ENCODE measurements at places on chromosomes 12 and 14. TPM values are rescaled to one million over a fixed set of nuclear protein-coding genes. Genes with fewer than 3 reads are reported as not detected.
A peak's percentile ranks its signal among the peaks of the same experiment; 100 is the strongest.

DNA sequence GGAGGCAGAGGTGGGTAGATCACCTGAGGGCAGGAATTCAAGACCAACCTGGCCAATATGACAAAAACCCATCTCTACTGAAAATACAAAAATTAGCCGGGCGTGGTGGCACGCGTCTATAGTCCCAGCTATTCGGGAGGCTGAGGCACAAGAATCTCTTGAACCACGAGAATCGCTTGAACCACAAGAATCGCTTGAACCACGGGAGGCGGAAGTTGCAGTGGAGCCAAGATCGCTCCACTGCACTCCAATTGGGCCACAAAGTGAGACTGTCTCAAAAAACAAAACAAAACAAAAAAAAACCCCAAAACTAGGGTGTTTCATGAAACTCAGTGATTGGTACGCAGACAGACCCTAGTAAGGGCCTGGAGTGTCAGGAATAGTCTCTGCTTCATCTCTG, 6.4 kb upstream of the ARF6 start:
- DNase-seq, result no peak

Gene LHX5
- 0.23 TPM for total RNA-seq

Gene RPL10L
- not detected for total RNA-seq

Gene MYH6
- total RNA-seq, result not detected

- peak; percentile 78 for DNase-seq
Observed at GRCh38 chr14:102568115-102568614, 24.3 kb upstream of the RCOR1 start.

GRCh38 chr12:101823891-101824290, 6.9 kb downstream of the GNPTAB start:
- peak; percentile 64 for DNase-seq

DNA sequence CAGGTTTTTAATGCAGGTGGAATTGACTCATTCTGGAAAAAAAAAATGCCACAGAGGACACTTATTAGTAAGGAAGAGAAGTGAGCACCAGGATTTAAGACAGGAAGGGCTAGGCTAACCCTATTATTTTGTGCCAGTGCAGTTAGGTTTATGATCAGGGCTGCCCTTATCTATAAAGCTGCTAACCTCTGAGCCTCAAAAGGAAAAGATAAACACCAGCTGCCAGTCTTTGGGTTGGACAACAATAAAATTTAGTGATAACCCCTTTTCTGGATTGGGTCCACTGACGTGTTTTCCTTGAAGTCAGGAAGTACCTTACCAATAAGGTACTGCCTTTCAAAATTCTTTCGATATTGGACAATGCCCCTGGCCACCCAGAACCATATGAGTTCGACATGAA, 128.9 kb downstream of the NUBPL start:
- DNase-seq, result no peak

GRCh38 chr14:95437715-95438114, 78.7 kb downstream of the SYNE3 start:
- no peak for DNase-seq

DNA sequence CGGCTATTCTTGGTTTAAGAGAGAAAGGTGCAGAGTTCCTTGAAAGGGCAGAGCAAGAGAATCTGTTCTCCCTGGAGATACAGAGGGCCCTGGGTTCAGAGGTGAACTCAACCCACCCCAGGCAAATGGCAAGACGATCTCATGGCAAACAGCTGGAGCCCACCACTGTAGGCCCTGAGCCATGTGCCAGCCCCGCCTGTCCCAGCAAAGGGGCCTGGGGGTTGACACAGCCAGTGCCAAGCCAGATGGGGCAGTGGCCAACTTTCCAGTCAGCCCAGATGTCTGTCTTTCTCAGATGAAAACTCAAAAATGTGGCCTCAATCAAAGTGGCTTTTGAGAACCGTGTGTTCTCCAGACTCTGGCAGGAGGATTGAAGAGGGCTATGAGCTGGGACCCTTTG, 51.8 kb downstream of the ISCA2 start:
- DNase-seq, result no peak
